ENCODE measurements at places on chromosomes 5 and 9. TPM values are rescaled to one million over a fixed set of nuclear protein-coding genes. Genes with fewer than 3 reads are reported as not detected.

DNA sequence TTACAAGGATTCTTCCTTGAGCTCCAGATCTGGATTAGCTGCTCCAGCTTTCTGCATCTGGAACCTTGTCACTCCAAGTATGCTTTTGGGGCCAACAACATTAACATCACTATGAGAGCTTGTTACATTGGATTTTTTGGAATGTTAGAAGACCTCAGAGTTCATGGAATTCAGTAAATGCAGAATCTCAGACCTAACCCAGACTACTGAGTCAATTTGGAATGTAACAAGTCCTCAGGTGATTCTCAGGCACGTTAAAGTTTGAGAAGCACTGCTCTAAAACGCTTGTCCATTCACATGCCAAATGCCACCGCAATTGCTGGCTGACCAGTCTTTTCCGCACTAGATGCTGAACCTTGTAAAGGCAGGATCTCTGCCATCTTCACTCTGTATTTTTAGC lies 251.4 kb upstream of the TRIM32 start:
- no peak for DNase-seq

- peak; percentile 98 for DNase-seq
Observed at GRCh38 chr9:128881884-128882676, at the start of the genes KYAT1 and LRRC8A. Gene KYAT1 (minus strand): TSS chr9:128881950. CDS start chr9:128845405, 36,545 bp downstream. Gene LRRC8A (plus strand): TSS chr9:128882133. CDS start chr9:128907165, 25,032 bp downstream.

- peak; percentile 47 for DNase-seq
Observed at GRCh38 chr9:132585954-132586829, 3.8 kb downstream of the BARHL1 start.

GRCh38 chr9:16521868-16522411 lies 348.5 kb downstream of the BNC2 start:
- DNase-seq = no peak

- DNase-seq = no peak
Observed at GRCh38 chr9:38263532-38263931, 129.0 kb upstream of the ALDH1B1 start.

DNA sequence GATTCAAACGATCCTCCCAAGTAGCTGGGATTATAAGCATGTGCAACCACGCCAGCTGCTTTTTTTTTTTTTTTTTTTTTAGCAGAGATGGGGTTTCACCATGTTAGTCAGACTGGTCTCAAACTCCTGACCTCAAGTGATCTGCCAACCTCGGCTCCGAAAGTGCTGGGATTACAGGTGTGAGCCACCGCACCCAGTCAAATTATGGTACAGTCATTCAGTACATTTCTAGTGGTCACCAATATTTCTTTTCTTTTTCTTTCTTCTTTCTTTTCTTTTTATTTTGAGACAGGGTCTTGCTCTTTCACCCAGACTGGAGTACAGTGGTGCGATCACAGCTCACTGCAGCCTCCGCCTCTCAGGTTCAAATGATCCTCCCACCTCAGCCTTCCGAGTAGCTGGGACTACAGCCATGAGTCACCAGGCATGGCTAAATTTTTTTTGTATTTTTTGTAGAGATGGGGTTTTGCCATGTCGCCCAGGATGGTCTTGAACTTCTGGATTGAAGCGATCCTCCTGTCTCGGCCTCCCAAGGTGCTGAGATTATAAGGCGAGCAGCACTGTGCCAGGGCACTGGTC lies 25.4 kb upstream of the DCP2 start:
- no peak for DNase-seq

- DNase-seq = no peak
Observed at GRCh38 chr5:38462976-38463633, 93.3 kb downstream of the LIFR start.

DNA sequence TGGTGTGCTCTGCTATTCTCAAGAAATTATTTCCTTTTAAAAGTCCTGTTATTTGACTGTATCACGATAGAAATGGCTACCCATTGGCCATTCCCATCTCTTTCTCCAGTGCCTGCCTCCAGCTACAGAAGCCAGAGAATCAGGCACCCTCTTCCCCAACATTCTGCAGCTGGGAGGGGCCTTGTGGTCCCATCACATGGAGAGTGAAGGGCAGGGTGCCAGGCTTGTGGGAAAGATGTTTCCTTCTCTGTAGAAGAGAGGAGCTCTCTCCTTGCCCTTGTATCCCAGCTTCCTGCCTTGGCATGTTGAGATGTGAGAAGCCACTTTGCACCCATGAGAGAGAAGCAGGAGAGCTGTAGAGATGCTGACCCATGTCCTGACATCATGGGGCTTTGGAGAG lies 465.0 kb downstream of the MTRR start:
- DNase-seq = no peak

DNA sequence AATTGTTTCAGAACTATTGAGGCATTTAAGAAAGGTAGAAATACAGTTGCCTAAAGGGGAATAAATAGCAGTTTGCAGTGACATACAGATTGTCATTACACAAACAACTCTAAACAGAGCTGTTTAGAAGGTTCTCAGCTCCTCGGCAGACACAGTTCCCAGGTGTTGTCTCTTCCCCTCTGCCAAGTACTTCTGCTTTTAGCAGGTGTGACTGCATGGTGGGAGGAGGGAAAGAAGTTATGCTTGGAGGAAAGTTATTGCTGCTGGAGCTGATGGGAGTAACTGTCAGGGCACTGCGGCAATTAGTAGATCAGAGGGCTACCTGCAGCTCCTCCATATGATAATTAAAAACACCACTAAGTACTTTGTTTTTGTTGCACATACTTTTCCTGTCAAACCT lies 14.5 kb downstream of the EDIL3 start:
- DNase-seq = no peak

DNA sequence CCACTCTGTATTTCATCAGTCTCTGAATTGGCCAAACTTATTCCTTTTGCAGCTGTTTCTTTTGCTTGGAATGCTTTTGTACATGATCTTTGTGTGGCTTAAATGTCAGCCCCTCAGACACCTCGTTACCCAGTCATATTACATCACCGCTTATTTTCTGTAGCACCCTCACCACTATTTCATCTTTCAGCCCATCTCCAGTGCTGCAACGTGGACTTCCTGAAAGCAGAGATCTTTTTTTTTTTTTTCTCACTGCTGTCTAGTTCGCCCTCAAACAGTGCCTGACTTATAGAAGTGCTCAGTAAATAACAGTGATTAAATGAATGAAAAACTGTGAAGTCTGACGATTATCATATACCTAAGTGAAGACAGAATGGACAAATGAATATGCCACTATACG lies 835 bp downstream of the SRA1 start:
- DNase-seq = no peak

- no peak for DNase-seq
Observed at GRCh38 chr9:131101207-131101964, 5.1 kb downstream of the AIF1L start.

DNA sequence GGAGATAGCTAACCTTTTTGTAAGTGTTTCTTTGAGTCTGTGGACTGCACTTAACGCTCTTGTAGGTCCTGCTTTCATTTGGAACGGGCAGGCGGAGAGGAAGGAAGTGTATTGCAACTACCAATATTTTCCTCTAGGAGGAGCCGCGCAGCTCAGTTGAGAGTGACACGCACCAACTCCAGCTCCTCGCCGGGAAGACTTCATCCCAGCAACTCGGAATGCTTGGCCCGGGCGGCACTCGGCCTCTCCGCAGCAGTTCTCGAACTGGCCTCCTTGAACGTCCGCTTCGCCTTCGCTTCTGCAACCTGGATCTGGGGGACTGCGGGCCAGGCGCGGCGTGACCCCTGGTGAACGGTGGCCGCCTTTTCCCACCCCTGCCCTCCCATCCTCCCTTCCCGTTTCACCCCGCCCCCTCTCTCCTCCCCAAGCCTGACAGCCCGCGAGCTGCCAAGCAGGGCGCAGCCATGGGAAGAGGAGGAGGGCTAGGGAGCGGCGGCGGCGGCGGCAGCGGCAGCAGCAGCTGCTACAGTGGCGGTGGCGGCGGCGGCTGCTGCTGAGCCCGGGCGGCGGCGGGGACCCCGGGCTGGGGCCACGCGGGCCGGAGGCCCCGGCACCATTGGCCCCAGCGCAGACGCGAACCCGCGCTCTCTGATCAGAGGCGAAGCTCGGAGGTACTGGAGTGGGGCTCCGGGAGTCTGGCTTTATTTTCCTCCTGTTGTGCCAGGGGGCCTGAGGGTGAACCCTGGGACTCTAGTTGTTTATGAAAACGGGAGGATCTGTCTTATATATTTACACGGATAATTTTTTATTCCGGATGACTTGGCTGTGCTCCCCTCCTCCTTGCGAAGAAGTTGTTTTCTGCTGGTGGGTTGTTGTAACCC lies at the start of gene GHR:
TSS of gene GHR (plus strand) at position 155 of the 881 bp plus-strand sequence. CDS start 142,436 bp downstream, outside the sequence.
- DNase-seq = peak; percentile 84

IL9 gene
- not detected for total RNA-seq

PCDHGC4 gene
- 10.7 TPM for total RNA-seq

GMCL2 gene
- total RNA-seq = not detected

LCP2 gene
- 13.8 TPM for total RNA-seq

PKD2L2 gene
- not detected for total RNA-seq

PCDHAC2 gene
- 2.2 TPM for total RNA-seq

Data from right lobe of liver (tissue), 6 donors.